ENCODE measurements at places on chromosomes 4 and X.

DNA sequence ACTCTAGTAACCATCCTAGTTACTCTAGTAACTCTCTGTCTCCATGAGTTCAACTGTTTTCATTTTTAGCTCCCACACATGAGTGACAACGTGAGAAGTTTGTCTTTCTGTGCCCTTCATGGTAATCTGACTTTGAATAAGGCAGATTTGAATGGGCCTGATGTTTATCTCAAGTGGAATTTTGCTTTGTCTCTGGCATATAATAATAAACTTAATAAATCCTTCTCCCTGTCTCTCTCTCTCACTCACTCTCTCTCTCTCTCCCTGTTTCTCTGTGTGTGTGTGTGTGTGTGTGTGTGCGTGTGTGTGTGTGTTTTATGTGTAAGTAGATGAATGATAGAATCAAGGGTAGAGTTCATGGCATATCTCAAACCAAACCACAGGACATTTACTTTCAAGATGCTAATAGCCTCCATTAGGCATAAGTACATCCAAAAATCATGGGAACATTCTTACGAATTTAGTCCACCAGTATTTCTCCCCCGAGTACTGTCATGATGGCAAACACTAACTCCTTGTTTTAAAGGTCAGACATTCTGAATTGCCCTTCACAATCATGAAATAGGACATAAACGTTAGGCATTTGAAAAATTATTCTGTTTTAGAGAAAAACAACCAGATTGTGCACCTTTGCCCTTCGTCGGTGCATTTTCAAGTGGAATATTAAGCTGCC lies 193.1 kb downstream of the SPATA18 start:
- H3K27me3 ChIP-seq: no peaks in the 10 kb centered on the region
- DNase-seq: no peak
- no peak overlapping the region for H3K4me3 ChIP-seq
- no peak overlapping the region for H3K27ac ChIP-seq

GRCh38 chrX:119482041-119482440 lies 13.8 kb downstream of the SLC25A5 start:
- DNase-seq: no peak
- no peak overlapping the region for H3K27ac ChIP-seq
- H3K27me3 ChIP-seq: peaks cover 5% of the 10 kb centered on the region
- no peaks in the 10 kb centered on the region for H3K4me1 ChIP-seq
- H3K36me3 ChIP-seq: no peaks in the 10 kb centered on the region

- DNase-seq: no peak
- H3K4me3 ChIP-seq: no peak overlapping the region
- H3K27ac ChIP-seq: no peak overlapping the region
- H3K4me1 ChIP-seq: no peaks in the 10 kb centered on the region
These were observed 9.7 kb upstream of the SH3KBP1 start for GRCh38 chrX:19897091-19897490.

GRCh38 chr4:150961566-150961965 lies 53.5 kb downstream of the LRBA start:
- no peak overlapping the region for H3K4me3 ChIP-seq
- no peaks in the 10 kb centered on the region for H3K27me3 ChIP-seq
- H3K27ac ChIP-seq: no peak overlapping the region
- no peaks in the 10 kb centered on the region for H3K36me3 ChIP-seq
- DNase-seq: no peak

DNA sequence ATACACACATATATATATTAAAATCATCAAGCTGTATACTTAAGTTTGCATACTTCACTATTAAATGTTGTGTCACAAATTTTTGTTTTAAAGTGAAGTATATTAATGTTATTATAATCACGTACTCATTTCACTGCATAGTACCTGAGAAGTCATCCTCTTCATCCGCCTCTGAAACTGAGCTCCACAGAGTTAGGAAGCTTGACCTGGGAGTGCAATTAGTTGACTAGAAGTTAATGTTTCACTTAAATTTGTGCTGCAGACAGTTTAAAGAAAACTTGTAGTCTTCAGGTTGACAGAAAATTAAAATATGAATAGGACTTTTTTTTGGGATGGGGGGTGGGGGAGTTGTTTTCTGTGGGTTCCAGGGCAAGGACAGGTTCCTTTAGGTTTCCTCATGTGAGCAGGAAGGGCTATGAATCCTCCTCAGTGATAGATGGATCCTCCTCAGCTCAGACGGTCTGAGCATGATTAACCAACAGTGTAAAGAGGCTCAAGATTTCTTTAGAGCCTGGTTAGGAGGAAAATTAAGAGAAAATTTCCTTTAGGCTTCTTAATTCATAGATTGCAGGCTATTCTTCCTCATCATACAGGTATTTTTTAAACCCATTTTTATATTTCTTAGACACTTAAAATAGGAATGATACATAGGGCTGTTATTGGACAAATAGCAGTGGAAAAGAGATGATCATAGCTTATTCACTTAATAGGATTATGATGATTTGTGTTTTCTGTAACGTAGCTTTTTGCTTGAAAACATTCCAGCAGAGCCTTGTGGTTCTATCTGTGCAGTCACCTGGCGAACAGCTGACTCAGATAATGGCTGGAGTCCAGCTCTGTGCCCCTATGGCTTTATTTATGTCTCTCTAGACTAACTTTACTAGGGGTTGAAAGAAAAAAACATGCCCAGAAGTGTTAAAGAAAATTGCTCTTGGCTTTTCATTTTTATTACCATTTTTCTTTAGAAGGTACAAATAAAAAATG lies 102.7 kb downstream of the SLC4A4 start:
- no peak for DNase-seq
- no peaks in the 10 kb centered on the region for H3K27me3 ChIP-seq
- H3K36me3 ChIP-seq: no peaks in the 10 kb centered on the region
- H3K4me1 ChIP-seq: peaks cover 3% of the 10 kb centered on the region
- no peak overlapping the region for H3K4me3 ChIP-seq

- H3K36me3 ChIP-seq: peaks cover 12% of the 10 kb centered on the region
- H3K27me3 ChIP-seq: no peaks in the 10 kb centered on the region
- H3K27ac ChIP-seq: no peak overlapping the region
- no peak for DNase-seq
- H3K4me3 ChIP-seq: no peak overlapping the region
- no peaks in the 10 kb centered on the region for H3K4me1 ChIP-seq
These were observed 72.6 kb upstream of the CD99 start for GRCh38 chrX:2618516-2618915.

DNA sequence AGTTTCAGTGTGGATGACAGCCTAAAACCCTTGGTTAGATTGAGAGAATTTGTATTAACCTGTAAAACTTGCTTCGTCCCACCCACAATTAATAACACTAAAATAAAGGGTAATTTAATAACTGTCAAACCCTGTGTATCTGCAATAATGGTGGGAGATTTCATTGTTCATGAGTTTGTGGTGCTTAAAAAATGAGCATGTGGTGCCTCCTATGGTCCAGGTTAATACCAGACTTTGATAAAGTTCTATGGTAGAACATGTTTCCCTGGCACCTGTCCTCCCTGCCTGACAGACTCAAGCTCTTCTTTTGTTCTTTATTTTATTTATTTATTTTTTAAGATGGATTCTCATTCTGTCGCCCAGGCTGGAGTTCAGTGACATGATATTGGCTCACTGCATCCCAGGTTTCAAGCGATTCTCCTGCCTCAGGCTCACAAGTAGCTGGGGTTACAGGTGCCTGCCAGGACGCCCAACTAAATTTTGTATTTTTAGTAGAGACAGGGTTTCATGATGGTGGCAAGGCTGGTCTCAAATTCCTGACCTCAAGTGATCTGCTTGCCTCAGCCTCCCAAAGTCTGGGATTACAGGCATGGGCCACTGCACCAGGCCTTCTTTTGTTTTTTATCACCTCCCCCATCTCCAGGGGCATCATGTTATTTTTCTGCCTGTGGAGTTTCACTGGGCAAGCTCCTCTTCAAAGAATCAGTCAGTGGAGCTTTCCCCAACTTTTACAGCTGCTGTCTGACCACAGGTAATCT lies 289.2 kb downstream of the NR3C2 start:
- no peak overlapping the region for H3K4me3 ChIP-seq
- no peak overlapping the region for H3K27ac ChIP-seq
- H3K36me3 ChIP-seq: no peaks in the 10 kb centered on the region
- H3K27me3 ChIP-seq: no peaks in the 10 kb centered on the region

- H3K27ac ChIP-seq: no peak overlapping the region
- no peak overlapping the region for H3K4me3 ChIP-seq
- H3K36me3 ChIP-seq: no peaks in the 10 kb centered on the region
- no peak for DNase-seq
These were observed 246.0 kb upstream of the HHIP start for GRCh38 chr4:144399927-144400326.

DNA sequence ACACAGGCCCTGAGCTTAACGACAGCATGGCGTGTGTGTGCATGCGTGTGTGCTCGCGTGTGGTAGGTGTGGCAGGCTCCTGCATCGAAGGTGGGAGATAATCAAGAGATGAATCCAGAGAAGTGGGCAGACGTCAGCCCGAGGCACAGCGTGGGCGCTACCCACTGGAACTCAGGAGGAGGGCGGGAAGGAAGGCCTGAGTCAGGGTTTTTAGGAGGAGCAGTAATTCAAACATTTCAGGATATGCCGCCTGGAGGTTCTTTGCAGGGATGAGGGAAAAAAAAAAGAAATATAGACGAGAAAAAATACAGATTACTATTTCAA lies 66.3 kb upstream of the STX18 start:
- peaks cover 2% of the 10 kb centered on the region for H3K27me3 ChIP-seq
- H3K4me1 ChIP-seq: peaks cover 6% of the 10 kb centered on the region
- no peaks in the 10 kb centered on the region for H3K36me3 ChIP-seq
- no peak for DNase-seq

DNA sequence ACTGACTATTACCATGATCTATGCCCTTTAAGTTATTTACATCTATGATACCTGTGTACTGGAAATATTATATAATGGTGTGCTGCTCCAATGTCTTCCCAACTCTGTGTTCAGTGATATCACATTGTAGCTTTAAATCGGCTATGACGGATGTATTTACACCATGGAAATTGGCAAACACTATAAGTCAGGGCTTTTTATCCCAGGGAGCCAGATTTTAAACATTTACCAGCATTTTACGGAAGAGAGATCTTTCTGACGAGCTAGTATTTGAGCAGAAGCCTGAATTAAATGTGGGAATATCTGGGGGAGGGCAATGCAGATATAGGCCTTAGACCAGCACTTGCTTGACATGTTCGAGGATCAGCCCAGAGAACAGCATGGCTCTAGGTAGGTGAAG lies 7.7 kb upstream of the PGM2 start:
- H3K27me3 ChIP-seq: no peaks in the 10 kb centered on the region
- no peak for DNase-seq
- H3K4me3 ChIP-seq: no peak overlapping the region
- no peaks in the 10 kb centered on the region for H3K36me3 ChIP-seq
- H3K4me1 ChIP-seq: no peaks in the 10 kb centered on the region

DNA sequence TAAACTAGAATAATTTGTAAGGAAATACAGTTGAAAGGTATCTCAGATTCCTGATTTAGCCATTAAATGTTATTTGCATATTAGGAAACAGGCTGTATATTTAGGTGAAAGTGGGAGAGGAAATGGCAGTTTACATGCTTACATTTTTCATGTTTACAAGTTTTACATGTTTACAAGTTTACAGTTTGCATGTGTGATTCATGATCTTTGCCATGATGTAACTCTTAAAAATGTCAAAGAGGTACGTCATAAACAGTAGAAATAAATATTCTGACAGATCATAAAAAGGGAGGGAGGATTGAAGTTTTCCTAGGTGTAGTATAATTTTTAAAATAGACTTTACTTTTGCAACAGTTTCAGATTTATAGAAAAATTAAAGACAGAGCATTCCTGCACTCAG lies 45.7 kb downstream of the KDM6A start:
- H3K27me3 ChIP-seq: no peaks in the 10 kb centered on the region
- H3K4me1 ChIP-seq: no peaks in the 10 kb centered on the region
- DNase-seq: no peak
- no peaks in the 10 kb centered on the region for H3K36me3 ChIP-seq

Data from neuronal stem cell (in vitro differentiated cells).